ENCODE measurements at places on chromosomes 2 and 18.

GRCh38 chr2:215896921-215897320 lies 116.4 kb downstream of the MREG start:
- no peak for DNase-seq

DNA sequence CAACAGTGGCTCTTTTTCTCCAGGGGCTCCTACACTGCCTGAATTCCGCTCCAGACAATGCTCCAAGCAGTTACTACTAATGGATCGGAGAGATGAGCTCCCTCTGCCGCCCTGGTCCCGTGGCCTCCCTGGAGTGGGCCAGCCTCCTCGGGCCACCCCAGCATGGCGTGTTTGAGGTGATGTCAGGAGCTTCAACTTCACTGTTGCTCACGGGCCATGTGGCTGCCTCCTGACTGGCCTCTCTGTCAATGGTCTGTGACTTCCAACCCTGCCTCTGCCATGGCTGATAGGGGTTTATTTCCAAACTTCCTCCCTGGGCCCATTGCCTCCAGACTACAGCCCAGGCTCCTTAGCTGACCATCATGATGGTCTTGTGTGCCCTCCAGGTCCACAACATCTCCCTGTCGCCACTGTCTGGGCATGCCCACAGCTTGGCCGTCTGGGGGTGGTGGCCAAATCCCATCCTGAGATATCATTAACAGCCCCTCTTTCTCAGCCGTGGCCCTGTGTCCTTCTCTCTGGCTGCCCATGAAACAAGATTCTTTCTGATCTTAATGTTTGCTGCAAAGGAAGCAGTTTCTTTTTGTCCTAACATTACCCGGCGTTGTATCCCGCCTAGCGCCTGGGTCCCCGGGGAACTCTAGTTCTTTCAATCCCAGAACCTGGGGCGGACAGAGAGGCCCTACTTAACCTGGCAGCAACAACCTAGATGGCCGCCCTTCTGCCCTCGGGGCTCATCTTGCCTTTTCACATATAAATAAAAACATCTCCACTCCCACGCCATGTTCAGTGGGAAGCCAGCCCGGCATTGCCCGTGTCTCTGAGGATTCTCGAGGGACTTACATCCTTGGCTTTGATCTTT lies 38.1 kb downstream of the ATOH8 start:
- no peak for DNase-seq

GRCh38 chr2:32478889-32479620 lies 122.2 kb downstream of the BIRC6 start:
- DNase-seq: no peak

DNA sequence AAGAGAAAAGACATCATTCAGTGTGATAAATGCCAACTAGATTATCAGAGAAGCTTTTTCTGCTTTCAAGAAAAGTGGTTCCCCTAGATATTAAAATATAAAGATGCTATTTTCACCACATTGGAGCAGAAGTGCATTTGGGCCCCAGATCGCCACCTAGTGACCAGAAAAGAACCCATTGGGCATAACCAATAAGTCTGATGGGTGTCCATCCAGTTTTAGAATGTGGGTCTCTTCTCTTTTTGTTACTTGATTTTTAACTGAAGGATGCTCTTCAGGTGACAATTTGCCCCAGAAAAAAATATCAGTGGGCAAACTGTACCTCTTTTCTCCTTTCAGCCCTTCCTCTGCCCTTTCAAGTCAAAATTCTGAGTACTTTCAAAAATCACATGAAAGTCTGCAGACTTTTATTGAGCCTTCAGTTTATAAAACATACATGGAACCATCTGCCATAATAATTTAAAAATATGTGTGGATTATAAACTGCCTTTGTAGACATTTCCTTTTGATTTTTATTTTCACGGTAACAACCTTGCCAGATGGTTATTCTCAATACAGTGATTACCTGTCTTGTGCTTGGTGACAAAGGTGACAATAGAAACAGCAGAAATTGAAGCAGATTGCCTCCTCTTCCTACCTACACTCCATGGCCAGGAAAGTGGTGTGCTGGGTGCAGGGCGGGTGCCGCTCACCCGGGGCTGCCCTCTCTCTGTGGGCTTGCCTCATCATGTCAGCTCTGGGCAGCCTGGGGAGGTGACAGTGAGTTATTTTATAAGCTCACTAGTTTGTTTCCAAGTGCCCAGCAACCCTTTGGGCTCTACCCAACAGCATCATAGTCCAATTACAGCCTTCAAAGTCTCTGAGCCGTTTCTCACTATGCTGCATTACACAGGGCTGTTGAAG lies 124.5 kb downstream of the DCDC2C start:
- DNase-seq: peak; percentile 57

- DNase-seq: no peak
Observed at GRCh38 chr18:2420367-2420766, 150.9 kb downstream of the METTL4 start.

DNA sequence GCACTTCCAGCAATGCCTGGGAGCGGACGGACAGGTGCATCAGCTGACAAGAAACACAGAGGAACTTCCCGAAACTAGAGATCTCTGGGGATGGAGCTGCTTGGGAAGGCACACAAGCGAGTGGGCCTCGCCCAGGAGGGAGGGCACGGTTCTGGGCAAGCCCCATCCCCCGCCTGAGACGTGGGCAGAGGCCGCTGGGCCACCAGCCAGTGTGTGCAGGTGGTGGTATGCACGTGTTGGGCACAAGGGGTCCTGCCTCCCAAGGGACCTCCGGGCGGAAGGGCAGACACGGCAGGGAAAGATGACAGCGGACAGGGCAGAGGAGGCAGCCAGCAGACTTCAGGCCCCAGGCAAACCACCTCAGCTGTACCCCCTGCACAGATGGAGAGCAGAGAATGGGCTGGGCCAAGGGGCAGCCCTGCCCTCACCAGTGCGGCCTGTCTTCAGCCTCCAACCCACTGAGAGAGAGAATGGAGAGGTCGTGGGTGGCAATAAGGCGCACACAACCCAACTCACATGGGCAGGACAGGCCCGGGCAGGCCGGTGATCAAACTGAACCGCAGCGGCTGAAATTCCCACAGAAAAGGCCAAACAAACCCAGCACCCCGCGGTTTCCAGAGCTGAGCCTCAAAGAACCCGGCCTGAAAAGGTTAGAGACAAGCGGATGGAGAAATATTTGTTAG lies 51.2 kb downstream of the HDAC4 start:
- no peak for DNase-seq

GRCh38 chr2:68722712-68723111 lies 11.9 kb upstream of the ARHGAP25 start:
- no peak for DNase-seq

GRCh38 chr2:214481204-214481603 lies 70.3 kb downstream of the VWC2L start:
- no peak for DNase-seq

- no peak for DNase-seq
Observed at GRCh38 chr2:10454505-10454904, 6.4 kb upstream of the ODC1 start.

DNA sequence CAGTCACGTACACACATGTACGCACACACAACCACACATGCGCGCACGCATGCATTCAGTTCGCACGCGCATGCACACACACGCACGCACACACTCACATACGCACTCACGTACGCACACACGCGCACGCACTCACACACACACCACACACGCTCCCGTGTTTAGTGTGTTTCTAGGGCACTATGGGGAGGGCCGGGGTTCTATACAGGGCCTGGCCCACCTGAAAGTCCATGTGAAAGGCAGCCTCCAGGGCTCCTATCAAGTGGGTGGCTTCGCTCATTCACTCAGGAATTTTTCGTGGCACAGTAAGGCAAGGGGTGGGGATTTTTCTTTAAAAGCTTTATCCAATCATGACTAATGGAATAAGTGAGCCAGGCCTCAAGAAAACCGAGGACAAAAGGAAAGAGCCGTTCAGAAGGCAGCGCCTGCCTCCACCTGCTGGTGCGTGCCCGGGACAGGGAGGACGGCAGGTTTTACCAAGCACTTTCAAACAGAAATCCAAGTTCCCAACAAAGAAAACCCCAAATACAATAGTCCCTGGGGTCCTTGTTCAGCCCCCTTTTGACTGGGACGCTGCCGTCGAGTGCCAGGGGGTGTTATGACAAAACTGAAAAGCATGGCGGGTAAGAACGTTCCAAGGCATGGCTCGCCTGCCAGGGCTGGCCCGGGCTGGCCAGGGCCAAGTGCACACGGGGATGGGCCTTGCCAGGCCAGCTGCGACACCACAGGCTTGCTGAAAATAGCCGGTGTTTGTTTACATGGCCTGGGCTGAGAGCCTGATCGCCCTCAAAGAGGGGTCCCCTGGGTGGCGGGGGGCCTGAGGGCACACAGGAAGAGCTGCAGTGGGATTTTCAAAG lies 110.0 kb downstream of the HDAC4 start:
- DNase-seq: no peak

GRCh38 chr2:43268066-43268953 lies 41.9 kb upstream of the ZFP36L2 start:
- DNase-seq: no peak

GRCh38 chr2:18910843-18911242 lies 321.5 kb upstream of the NT5C1B start:
- DNase-seq: no peak

- DNase-seq: no peak
Observed at GRCh38 chr18:28181616-28182015, 4.7 kb upstream of the CDH2 start.

DNA sequence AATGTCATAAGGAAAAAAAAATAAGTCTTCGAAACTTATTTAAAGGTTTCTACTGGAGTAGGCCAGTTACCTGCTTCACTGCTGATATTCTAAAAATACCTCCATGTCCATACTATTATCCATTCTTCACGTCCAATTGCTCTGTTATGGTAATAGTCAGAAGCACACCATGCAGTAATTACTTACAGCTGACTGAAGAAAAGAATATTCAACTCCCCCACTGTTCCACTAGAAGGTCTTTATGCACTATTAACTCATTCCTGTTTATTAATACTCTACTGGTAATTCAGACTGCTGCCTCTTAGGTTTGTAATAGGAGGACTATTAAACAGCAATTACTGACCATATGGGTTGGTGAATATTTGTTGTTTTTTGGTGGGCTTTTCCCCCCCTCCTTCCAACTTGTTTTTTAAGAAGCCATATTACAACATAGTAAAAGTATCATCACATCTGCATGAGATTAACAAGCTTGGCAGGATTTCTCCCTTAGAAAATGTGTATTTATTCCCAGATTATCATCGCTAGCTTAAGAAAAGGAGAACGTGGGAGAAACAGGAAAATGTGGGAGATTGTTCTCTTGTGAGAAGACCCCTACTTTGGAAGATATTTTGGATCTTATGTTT lies 806.4 kb upstream of the FANCL start:
- no peak for DNase-seq

DNA sequence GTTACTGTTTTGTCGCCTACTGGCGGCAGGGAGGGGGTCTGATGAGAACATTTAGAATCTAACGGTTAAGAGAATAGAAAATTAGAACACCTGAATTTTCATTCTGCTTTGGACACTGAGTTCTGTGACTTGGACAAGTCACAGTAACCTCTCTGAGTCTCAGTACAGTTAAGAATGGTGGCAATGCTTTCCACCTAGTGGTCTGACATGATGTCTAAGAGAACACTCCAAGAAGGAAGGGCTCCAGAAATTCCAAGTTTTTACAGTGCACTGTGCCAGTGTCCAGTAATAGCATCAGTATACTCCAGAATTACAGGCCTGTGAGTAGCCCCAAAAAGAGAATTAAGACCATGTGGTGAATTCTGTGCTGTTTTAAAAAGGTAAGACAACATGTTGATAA lies 174.1 kb upstream of the ZFP36L2 start:
- no peak for DNase-seq

- no peak for DNase-seq
Observed at GRCh38 chr18:31482051-31482450, 15.9 kb upstream of the DSG2 start.

DNA sequence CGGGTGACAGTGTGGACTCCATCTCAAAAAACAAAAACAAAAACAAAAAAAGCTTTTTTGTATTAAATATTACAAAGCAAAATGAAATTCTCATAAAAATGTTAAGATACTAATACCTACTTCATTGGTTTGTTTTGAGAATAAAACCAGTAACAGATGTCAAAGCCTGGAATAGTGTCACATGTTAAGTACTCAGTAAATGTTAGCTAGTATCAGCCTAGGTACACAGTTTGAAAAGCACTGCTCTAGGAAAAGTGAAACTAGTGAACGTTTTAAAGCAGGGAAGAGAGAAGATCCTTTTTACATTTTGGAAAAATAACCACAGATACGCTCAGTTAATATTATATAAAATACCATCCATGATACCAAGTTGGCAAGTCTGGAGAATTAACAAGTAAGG lies 37.1 kb upstream of the ADAM17 start:
- DNase-seq: no peak

- DNase-seq: peak; percentile 37
Observed at GRCh38 chr18:57544936-57545660, 41.4 kb downstream of the FECH start.

GRCh38 chr2:15076668-15077067 lies 444.2 kb downstream of the LRATD1 start:
- no peak for DNase-seq

- no peak for DNase-seq
Observed at GRCh38 chr18:9160014-9160413, 23.4 kb downstream of the ANKRD12 start.
